ENCODE measurements at places on chromosomes 13 and 19.

GRCh38 chr13:51776179-51776578, 27.8 kb downstream of the DHRS12 start:
- DNase-seq, result no peak

DNA sequence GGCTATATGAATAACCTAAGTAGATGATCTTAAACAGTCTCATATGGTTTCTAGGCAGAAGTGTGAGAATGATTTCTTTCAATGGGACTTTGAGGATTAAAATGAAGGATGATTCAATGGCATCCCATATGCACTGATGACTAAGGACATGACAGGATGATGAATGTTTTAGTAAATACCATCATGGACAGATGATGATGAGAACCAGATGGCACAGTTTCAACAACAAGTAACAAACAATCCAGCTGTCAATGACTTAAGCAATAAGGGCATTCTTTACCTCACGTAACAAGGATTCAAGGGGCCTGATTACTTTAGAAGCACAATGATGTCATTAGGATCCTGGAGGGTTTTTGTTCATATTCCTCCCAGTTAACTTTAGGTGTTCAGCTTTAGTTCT, 2678.4 kb downstream of the PCDH9 start:
- no peak for DNase-seq

DNA sequence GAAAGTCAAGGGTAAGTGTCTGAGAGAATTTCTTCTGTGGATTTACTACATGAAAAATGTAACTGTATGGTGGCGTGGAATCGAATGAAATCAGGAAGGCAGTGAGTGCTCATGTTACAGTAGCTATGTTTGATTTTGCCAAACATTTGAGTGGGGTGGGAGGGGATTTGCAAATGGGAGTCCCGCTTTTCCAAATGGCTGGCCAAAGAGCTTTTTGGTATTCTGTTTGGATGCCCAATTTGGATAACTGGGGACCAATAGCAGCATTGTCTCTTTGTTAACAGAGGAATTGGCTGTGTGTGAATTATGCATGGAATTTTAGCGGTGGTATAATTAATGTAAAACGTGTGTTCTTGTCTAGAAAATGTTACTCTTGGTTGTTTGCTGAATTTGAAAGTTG, 17.8 kb downstream of the HNRNPM start:
- DNase-seq, result no peak

DNA sequence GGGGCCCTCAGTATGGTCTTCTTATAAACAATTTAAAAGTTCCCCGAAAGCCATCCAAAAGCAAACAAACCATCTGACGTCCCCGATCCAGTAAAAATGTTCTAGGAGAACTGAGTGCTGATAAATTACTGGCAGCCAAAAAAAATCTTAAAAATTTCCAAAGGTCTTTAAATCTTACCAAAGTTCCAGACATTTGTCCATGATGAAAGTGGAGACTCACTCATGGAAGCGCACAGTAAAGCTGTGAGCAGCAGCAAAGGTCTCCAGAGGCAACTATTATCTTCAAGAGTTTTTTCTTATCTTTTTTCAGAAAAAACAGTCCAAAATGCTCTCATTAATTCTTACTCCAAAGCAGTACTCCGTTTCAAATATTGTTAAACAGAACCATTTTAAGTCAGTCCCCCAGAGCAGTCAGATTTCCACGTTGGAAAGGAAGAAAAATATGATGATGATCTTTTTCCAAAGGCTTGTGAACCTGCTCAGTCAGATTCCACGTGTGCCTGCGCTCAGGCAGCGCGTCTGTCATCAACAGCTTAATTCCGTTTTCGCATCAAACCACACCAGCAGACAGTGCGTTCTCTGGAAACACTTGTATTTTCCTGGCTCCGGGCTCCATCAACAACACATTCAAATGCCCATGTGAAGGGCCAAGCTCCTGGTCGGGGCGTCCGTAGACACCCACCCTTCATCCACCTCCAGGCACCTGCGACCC, 85.4 kb downstream of the COL4A1 start:
- no peak for DNase-seq

DNA sequence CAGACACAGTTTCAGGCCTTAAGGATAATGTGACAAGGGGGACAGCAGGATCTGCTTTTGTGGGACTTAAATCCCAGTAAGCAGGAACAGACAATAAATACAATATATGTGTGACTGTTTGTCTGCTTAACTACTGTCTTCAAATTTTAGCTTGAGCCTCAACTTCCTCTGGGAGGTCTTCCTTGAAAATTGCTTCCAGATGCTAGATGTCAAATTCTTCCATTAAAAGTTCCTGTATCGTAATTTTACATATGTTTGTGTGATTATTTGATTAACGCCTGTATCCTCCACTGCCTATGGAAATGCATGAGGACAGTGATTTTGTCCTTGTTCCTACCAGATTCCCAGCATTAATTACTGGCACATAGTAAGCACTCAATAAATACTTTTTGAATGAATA, 385.5 kb downstream of the NDFIP2 start:
- no peak for DNase-seq

DNA sequence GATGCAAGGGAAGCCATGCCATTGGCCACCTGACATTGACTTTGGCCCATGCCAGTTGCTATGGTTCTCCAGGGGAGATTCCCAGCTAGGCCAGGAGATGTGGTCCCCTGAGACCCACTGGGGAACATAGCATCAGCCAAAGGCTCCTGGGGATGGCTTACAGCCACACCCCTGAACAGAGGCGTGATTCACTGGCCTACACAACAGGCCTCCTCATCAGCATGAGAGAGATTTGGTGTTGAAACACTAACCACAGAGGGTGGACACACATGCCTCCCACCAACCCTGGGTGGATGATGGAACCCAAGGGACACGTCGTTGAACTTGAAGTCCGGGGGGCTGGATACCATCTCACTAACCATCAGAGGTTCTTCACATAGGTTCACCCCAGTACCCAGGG, 14.4 kb downstream of the IQCN start:
- no peak for DNase-seq

- DNase-seq, result no peak
Measured at GRCh38 chr13:109275852-109276251, 510.5 kb downstream of the IRS2 start.

DNA sequence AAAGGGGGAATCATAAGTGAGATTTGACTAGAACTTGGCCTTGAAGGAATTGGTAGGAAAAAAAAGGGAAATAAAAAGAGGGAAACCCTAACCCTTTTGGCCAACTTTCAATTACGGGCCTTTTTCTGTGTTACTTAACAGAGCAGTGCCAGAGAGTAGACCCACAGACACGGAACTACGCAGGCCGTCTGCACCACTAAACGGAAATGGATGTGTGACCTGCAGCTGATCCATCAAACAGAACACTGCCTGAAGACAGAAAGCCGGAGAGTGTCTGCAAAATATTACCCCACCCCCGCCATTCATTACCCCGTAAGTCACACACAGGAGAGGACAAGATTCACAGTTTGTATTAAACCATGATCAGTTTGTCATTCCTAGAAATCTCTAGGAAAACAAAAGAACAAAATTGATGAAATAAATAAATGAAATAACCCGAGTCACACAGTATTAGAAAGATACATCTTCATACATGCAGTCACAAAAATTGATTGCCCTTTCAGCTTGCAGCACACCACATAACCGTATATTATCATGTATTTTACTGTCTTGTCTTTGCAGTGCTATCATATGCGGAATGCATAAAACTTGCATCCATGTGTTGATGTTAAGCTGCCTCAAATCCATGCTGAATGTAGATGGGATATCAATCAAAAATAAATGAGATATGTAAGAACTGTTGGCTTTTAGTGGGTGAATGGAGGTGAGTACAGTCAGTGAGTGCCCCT, 424.7 kb downstream of the IRS2 start:
- DNase-seq, result no peak
